SHP77 (cell line): ENCODE measurements at places on chromosomes 2 and 18.
A peak's percentile ranks its signal among the peaks of the same experiment; 100 is the strongest.

DNA sequence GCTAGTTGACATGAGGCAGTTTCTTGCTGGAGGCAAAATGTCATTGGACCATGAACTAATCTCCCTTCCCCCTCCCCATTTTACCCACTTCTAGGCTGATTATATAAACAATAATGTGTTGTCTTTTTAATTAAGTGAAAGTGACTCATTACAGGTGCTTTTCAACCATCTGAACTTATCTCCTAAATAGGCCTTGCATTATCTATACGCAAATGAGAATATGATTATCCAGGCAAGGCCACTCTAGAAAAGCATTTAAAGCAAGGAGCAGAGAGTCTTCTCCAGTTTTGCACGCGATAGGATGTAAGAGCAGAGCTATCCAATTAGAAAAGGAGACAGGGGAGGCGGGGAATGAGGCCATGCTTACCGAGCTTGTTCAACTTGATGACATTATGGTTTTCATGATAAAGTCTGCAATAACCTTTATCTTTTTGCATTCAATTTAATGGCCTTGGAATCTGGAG lies 286.1 kb upstream of the SIX3 start:
- no peak for DNase-seq

- DNase-seq, result no peak
Measured at GRCh38 chr2:218806346-218806978, 24.5 kb downstream of the CYP27A1 start.

GRCh38 chr2:231306791-231307393 lies 88.6 kb upstream of the B3GNT7 start:
- no peak for DNase-seq

GRCh38 chr18:61855449-61856378 lies 37.1 kb downstream of the RNF152 start:
- DNase-seq, result peak; percentile 40

GRCh38 chr18:73283032-73283431 lies 415.2 kb upstream of the NETO1 start:
- peak; percentile 38 for DNase-seq
